ENCODE measurements at places on chromosomes 2 and 18.

- DNase-seq: peak; percentile 29
Observed at GRCh38 chr2:188609321-188610049, 317.8 kb downstream of the GULP1 start.

- DNase-seq: no peak
Observed at GRCh38 chr2:129302106-129302505, 677.4 kb upstream of the RAB6C start.

DNA sequence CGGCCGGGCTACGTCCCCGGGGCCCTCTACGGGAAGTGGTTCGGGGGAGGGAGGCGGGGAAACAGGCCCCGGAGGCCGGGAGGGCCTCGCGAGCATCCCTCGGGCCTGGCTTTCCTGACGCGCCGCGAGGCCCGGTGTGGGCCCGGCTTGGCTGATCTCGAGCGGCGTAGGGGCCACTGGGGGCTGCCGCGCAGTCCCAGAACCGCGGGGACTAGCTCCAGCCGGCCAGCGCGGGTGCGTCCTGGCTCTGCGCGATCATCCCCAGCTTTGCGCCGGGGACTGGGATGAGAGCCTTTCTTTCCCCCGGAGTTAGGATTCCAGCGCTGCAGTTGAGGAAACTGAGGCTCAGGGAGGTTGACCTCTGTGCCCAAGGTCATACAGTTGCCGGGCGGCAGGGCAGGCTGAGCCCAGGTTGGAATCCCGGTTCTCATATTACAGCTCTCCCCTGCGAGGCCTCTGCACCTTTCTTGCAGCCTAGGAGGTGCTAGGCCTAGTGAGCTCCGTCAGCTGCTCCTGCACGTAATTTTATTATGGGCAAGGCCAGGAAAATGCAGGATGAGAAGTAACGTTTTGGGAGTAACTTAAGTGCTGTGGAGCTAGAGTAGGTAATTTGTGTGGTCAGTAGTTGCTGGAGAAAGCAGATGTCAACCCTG is 501 bp downstream of the LPIN1 start:
- peak; percentile 38 for DNase-seq

- DNase-seq: no peak
Observed at GRCh38 chr2:37350034-37350433, 5.6 kb downstream of the QPCT start.

- DNase-seq: no peak
Observed at GRCh38 chr2:7972670-7973069, 709.2 kb upstream of the ID2 start.

GRCh38 chr2:12070581-12070980 is 324.1 kb downstream of the LPIN1 start:
- DNase-seq: no peak

- no peak for DNase-seq
Observed at GRCh38 chr2:58612973-58613372, 371.8 kb upstream of the FANCL start.

GRCh38 chr2:182318466-182319220 is 108.2 kb downstream of the PDE1A start:
- peak; percentile 45 for DNase-seq

GRCh38 chr2:888211-888801 is 62.3 kb upstream of the SNTG2 start:
- DNase-seq: no peak

- peak; percentile 47 for DNase-seq
Observed at GRCh38 chr2:198615972-198616371, 811.6 kb downstream of the PLCL1 start.

Data from fibroblast of lung (primary cell).